ENCODE measurements at places on chromosomes 3 and 15. TPM values are rescaled to one million over a fixed set of nuclear protein-coding genes. Genes with fewer than 3 reads are reported as not detected.

LRRC2 gene
- total RNA-seq: 0.45 TPM

LSMEM2 gene
- total RNA-seq: not detected

SLC27A2 gene
- total RNA-seq: 4.7 TPM

WHAMM gene
- 12.5 TPM for total RNA-seq

CLDN11 gene
- 668 TPM for total RNA-seq

WDR73 gene
- 20.7 TPM for total RNA-seq

LRRK1 gene
- total RNA-seq: 18.6 TPM

NBEAL2 gene
- total RNA-seq: 53.5 TPM

TERC gene
- 128 TPM for total RNA-seq

- DNase-seq: no peak
These were observed 222.3 kb downstream of the ZMAT3 start for GRCh38 chr3:178849199-178849910.

DNA sequence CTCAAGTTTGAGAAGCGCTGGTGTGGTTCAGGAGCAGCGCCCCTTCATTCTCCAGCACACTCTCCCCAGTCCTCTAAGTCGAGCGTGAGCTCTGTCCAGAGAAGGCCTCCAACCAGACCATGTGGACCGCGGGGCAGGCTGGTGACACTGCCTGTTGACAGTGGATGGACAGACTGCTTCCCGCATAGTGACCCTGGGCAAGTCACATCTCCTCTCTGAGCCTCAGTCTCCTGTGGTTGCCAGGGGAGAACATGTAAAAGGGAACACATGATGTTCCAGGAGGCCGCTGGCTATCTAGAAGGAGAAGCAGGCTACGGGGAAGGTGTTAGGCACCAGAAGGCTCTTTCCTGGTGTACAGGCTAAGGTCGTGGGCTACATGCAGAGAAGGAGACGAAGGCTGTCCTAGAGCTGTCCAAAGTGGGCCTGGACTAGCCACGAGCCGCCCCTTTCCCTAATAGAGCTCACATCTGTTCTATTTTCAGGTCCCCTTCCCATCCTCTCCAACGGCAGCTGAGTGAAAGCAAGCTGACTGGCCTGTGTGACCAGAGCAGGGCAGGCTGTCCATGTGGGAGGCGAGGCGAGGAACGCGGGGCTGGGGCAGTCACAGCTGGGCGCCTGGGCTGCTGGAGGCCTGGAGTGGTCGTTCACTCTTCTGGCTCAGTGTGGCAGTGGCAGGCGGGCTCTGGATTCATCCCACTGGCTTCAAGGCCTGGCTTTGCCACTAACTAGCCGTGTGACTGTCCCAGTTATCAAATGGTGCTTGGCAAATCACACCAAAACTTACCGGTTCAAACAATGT lies 11.1 kb downstream of the ISG20 start:
- DNase-seq: no peak

GRCh38 chr3:74357881-74358280 lies 256.6 kb downstream of the CNTN3 start:
- no peak for DNase-seq

DNA sequence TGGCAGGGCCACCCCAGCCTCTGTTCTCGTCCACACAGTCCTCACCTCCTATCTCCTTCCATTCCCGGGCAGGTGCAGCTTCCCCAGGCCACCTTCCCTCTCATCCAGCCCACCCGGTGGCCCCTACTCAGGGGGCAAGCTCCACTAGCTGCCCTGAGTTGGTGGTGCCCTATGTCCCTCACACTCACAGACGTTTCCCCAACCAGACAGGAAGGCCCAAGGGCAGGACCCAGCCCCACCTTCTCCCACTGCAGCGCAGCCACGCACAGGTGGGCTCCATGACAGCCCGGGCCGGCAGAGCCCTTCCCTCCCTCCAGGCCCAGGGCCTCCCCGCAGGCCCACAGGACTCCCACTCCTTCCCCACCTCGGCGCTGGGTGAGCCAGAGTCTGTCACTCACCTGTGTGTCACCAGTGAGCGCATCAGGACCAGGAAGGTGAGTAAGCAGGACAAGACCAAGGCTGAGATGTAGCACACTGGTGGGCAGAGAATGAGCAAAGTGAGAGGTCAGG lies 11.1 kb downstream of the ISLR start:
- no peak for DNase-seq

DNA sequence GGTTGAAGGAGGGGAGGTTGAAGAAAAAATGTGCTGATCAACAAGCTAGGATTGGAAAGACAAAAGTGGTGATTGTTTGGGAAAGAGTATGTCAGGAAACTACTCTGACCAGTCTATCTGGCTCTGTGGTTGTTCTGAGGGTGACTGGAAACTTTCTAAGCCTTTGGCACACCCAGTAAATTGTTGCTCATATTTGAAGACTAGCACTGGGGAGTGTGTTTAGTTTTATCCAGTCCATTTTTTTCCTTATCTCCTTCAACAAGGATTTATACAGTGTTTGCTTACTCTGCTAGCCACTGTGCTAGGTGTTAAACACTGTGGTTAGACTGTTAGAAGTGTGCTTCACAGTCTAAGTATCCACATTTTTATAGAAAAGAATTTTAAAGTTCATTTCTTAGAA lies 28.8 kb downstream of the PPM1L start:
- peak; percentile 68 for DNase-seq

GRCh38 chr15:95444860-95445259 lies 885.6 kb upstream of the NR2F2 start:
- DNase-seq: no peak

GRCh38 chr3:112001526-112001925 lies 2.8 kb downstream of the TAGLN3 start:
- DNase-seq: no peak

DNA sequence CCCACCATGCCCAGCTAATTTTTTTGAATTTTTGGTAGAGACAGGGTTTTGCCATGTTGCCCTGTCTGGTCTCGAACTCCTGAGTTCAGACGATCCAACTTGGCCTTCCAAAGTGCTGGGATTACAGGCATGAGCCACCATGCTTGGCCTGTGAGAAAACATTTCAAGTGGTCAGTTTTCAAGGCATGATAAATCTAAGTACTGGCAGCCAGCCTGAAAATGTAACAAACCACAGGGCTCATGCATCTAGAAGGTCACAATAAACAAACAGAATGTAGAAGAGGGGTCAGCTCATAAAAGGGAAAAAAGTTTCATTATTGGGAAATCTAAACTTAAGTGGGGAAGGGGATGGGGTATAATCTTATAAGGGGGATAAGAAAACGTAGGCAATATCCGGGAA lies 39.9 kb downstream of the PPCDC start:
- DNase-seq: no peak

- DNase-seq: no peak
These were observed 9.0 kb downstream of the PIK3R4 start for GRCh38 chr3:130737622-130738021.

- DNase-seq: no peak
These were observed 86.6 kb downstream of the NR2F2 start for GRCh38 chr15:96416934-96417759.

GRCh38 chr15:29970402-29970695 lies 112.4 kb upstream of the GOLGA8J start:
- no peak for DNase-seq

DNA sequence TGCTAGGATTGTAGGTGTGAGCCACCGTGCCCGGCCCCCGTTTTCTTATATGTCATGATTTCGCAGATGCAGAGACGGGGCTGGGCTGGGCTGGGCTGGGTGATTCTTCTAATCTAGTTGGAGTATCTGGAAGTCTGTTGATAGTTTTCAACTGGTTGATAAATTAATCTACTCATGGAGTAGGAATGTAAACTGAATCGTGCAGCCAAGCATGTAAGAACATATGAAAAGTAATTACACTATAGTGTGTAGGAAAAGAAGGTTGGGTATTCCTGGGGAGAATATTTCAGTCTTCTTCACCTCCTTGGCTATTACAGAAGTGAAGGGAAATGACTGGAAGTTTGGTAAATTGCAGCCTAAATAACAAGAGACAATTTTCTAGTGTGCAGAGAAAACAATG lies 82.6 kb upstream of the MAGI1 start:
- DNase-seq: no peak

DNA sequence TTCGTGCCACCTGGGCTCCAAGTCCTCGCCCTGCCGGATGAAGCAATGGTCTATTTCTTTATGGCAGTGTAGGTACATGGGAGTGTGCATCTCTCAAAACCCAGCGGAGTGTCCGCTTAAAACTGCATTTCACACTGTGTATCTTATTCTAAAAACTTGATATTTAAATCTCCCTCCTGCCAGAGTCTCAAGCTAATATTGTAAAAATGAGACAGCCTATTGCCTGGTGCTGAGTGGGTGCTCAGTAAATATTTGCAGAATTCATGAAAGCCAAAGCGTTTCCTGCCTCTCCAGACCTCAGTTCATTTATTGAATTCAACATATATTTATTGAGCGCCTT lies 330 bp upstream of the TBC1D2B start:
- DNase-seq: no peak

DNA sequence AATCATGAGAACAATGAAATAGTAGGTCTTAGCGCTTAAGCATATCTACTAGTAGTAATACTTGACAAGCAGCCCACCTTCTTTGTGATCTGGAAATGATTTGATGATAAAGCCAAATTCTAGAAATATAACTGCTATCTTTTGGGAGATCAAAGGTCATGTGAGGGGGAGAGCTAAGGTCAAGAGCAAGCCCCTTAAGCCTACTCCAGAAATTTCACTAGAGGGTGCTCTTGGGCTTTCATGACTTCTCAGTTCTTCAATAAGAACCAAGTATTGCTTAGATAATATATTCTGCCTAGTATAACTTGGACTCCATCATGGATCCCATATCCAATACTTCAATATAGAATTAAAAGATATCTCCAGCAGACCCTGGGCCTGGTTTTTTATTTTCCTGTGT lies 319.6 kb downstream of the ZBTB20 start:
- DNase-seq: no peak

GRCh38 chr15:26051761-26052675 lies 188.9 kb upstream of the ATP10A start:
- DNase-seq: no peak

DNA sequence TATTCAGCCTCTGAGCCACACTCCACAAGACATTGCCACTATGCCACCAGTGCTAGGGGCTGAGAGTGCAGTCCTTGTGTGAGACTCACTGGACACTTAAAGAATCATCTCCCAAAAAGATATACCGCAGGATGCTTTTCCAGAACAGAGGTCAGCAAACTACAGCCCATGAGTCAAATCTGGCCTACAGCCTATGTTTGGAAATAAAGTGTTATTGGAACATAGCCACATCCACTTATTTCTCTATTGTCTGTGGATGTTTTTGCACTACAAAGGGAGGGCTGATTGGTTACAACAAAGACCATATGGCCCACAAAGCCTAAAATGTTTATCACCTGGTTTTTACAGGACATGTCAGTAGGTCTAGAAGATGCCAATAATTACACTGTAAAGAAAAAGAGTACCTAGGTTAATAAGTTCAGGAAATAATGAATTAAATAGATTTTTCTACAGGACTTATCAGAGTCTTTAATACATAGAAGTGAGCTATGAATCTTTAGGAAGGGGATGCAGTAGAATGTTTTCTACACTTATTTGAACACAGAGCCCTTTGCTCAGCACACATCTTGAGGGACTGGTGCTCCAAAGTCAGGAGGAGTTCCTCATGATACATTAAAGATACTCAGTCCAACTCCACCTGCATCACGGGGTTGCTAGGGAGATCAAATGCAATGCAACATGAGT lies 26.3 kb downstream of the SRGAP3 start:
- DNase-seq: no peak

- no peak for DNase-seq
These were observed 405.5 kb upstream of the CNTN4 start for GRCh38 chr3:1693145-1693544.
